A549 treated with AZD2906 at 1 μM for 4 hours (cell line): ENCODE measurements at places on chromosomes 16 and 17. TPM values are rescaled to one million over a fixed set of nuclear protein-coding genes. Genes with fewer than 3 reads are reported as not detected.

Gene C16orf86
- 0.08 to 0.15 TPM (median 0.12 TPM) in 4 of 5 replicates, not detected in the other for total RNA-seq

Gene CETP
- not detected in 5 replicates for total RNA-seq

Gene HOXB3
- 4.4 to 5.7 TPM (median 4.7 TPM) in 5 replicates for total RNA-seq

Gene TBC1D3K
- total RNA-seq: not detected in 5 replicates

Gene MILR1
- 1.3 to 2.1 TPM (median 1.5 TPM) in 5 replicates for total RNA-seq

Gene TPSG1
- total RNA-seq: 0.07 to 0.16 TPM (median 0.13 TPM) in 4 of 5 replicates, not detected in the other

Gene SDR42E2
- not detected in 5 replicates for total RNA-seq

Gene CCL7
- 0.11 to 0.25 TPM (median 0.22 TPM) in 5 replicates for total RNA-seq

Gene EME2
- total RNA-seq: 5.9 to 12.6 TPM (median 8.3 TPM) in 5 replicates

Gene CDR2L
- total RNA-seq: 72.0 to 93.7 TPM (median 89.5 TPM) in 5 replicates

Gene ABCA5
- total RNA-seq: 2.2 to 3.7 TPM (median 2.8 TPM) in 5 replicates

Gene FBXW10
- total RNA-seq: 0.82 to 1.1 TPM (median 0.95 TPM) in 5 replicates

Gene HS3ST2
- total RNA-seq: not detected in 5 replicates

Gene MARVELD3
- 0.27 to 0.45 TPM (median 0.32 TPM) in 5 replicates for total RNA-seq

Gene NLRP1
- total RNA-seq: 2.5 to 3.4 TPM (median 2.7 TPM) in 5 replicates

Gene SLC35G3
- not detected in 5 replicates for total RNA-seq

Gene CCDC144A
- total RNA-seq: 0.79 to 1.6 TPM (median 1.2 TPM) in 5 replicates

Gene TEKT1
- 0.07 to 0.22 TPM (median 0.15 TPM) in 4 of 5 replicates, not detected in the other for total RNA-seq

Gene CIITA
- 0.07 to 0.28 TPM (median 0.08 TPM) in 5 replicates for total RNA-seq

Gene CCL16
- total RNA-seq: not detected in 5 replicates

Gene SLC6A4
- 0.07 to 0.08 TPM (median 0.07 TPM) in 3 of 5 replicates, not detected in the others for total RNA-seq

Gene CD300LF
- not detected in 5 replicates for total RNA-seq

Gene GNG13
- total RNA-seq: not detected in 5 replicates

Gene GAS7
- total RNA-seq: 0.32 to 0.63 TPM (median 0.49 TPM) in 5 replicates

Gene MFAP4
- total RNA-seq: 0.09 to 0.27 TPM (median 0.10 TPM) in 5 replicates

Gene ZFP3
- 0.82 to 1.1 TPM (median 1.0 TPM) in 5 replicates for total RNA-seq

Gene LYRM9
- 1.3 to 2.1 TPM (median 1.9 TPM) in 5 replicates for total RNA-seq

Gene C16orf87
- 5.0 to 8.0 TPM (median 6.5 TPM) in 5 replicates for total RNA-seq

Gene BMERB1
- 74.9 to 95.1 TPM (median 79.8 TPM) in 5 replicates for total RNA-seq

Gene PPP1R1B
- total RNA-seq: 0.06 to 0.18 TPM (median 0.16 TPM) in 5 replicates

Gene CCDC92B
- 0.09 to 0.24 TPM (median 0.19 TPM) in 5 replicates for total RNA-seq

Gene RPL23
- 2,603 to 2,797 TPM (median 2,659 TPM) in 5 replicates for total RNA-seq

Gene NPIPA7
- 8.0 to 13.4 TPM (median 11.4 TPM) in 5 replicates for total RNA-seq

Gene TERB1
- 0.05 TPM in 1 of 5 replicates, not detected in the others for total RNA-seq

Gene TP53TG3C
- 0.58 TPM in 1 of 5 replicates, not detected in the others for total RNA-seq

Gene C1QTNF1
- total RNA-seq: 57.9 to 66.6 TPM (median 59.1 TPM) in 5 replicates

Gene CD300C
- 0.31 to 0.51 TPM (median 0.41 TPM) in 5 replicates for total RNA-seq

Gene PRSS33
- total RNA-seq: 0.05 to 0.06 TPM in 2 of 5 replicates, not detected in the others

Gene HID1
- 13.2 to 20.3 TPM (median 19.5 TPM) in 5 replicates for total RNA-seq

Gene CD300H
- total RNA-seq: 0.12 to 0.72 TPM (median 0.43 TPM) in 4 of 5 replicates, not detected in the other

Gene SEBOX
- not detected in 5 replicates for total RNA-seq

Gene EFNB3
- 1.2 to 1.6 TPM (median 1.3 TPM) in 5 replicates for total RNA-seq

Gene ABCA10
- 0.08 to 0.24 TPM (median 0.12 TPM) in 5 replicates for total RNA-seq

Gene STH
- total RNA-seq: not detected in 5 replicates

Gene HBA1
- total RNA-seq: 1.1 to 2.4 TPM (median 1.8 TPM) in 5 replicates

Gene MT1G
- not detected in 5 replicates for total RNA-seq

Gene RBFOX1
- total RNA-seq: not detected in 5 replicates

Gene KRT23
- total RNA-seq: 0.08 to 0.14 TPM (median 0.10 TPM) in 4 of 5 replicates, not detected in the other

Gene SEPTIN12
- total RNA-seq: 0.24 TPM in 1 of 5 replicates, not detected in the others

Gene PLA2G15
- total RNA-seq: 15.0 to 16.6 TPM (median 15.1 TPM) in 5 replicates

Gene MT1E
- 0.15 to 0.21 TPM in 2 of 5 replicates, not detected in the others for total RNA-seq

Gene TBC1D26
- not detected in 5 replicates for total RNA-seq

Gene CD300LB
- 0.05 to 0.14 TPM (median 0.05 TPM) in 4 of 5 replicates, not detected in the other for total RNA-seq

Gene KRTAP1-1
- not detected in 5 replicates for total RNA-seq
